ENCODE measurements at places on chromosomes 1 and 21.

GRCh38 chr1:247576514-247576913, 11.6 kb upstream of the OR2G2 start:
- peak; percentile 1 for DNase-seq

DNA sequence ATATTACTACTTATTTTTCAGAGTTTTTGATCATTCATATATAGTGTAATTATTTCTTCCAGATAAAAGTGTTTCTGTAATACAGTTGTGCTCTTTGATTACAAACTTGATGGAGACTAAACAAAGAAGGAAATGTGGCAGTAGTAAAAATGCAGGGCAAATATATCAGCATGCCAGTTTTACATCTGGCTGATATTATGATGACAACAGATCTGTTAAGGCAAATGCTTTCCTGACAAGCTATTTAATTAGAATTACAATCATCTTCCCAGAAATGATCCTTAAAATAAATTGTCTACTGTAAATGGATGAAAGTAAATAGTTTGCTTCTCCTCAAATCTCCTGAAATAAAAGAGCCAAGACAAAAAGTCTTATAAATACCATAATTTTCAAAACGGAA, 1659.8 kb downstream of the BRINP3 start:
- no peak for DNase-seq

- no peak for DNase-seq
Measured at GRCh38 chr21:32424674-32425073, 12.2 kb downstream of the EVA1C start.

DNA sequence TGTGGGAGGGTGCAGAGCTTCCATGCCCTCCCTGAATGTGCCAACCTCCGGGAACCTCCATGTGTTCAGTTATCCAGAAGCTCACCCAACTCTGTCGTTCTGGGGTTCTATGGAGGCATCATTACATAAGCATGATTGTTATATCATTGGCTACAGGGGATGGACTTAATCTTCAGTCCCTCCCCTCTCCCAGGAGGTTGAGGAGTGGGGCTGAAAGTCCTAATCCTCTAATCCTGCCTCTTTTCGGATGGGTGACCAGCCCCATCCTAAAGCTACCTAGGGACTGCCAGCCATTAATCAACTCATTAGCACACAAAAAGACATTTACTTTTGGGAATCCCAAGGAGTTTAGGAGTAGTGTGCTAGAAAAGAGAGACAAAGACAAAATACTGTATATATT, 32.0 kb upstream of the PSEN2 start:
- no peak for DNase-seq

DNA sequence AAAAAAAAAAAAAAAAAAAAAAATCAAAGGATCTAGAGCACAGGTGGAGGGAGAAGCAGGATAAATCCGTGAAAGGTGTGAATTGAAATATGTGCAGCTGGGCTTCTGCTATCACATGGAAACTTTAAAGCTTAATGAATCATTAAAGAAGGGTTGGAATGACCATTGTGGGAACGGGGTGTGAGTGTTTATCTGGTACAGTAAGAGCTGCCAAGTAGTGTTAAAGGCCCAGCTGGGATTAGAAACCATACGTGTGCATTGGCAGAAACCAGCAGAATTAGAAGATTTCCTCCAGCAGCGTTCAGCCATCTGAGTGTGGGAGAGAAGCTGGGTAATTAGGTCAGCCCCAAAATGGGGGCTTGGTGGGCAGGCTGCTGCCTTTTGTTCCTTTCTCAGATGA, 13.5 kb downstream of the FALEC start:
- DNase-seq: no peak

DNA sequence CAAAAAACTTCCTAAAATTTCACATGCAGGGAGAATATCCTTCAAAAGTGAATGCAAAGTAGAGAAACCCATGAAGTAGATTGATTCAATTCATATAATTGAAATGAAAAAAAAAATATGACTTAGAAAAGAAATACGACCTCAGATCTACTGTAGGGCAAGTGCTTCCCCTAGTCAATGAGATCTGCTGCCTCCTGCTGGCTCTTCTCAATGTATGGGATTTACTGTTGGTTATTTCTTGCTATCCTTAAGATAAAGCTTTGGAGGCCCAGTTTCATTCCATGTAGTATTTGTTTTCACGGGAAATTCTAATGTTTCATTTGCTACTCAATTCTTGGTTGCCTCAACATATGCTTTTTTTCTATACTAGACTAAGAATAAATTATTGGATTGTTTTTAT, 46.2 kb downstream of the ZNF648 start:
- DNase-seq: no peak

GRCh38 chr1:112794654-112795239, 79.6 kb upstream of the PPM1J start:
- DNase-seq: no peak

- DNase-seq: no peak
Measured at GRCh38 chr1:91572044-91572443, 71.4 kb downstream of the CDC7 start.

GRCh38 chr1:180907313-180908055, 5.2 kb upstream of the KIAA1614 start:
- no peak for DNase-seq

GRCh38 chr21:36186506-36187399, 30.1 kb downstream of the DOP1B start:
- no peak for DNase-seq

GRCh38 chr1:226654668-226655055, 84.4 kb downstream of the ITPKB start:
- DNase-seq: no peak

DNA sequence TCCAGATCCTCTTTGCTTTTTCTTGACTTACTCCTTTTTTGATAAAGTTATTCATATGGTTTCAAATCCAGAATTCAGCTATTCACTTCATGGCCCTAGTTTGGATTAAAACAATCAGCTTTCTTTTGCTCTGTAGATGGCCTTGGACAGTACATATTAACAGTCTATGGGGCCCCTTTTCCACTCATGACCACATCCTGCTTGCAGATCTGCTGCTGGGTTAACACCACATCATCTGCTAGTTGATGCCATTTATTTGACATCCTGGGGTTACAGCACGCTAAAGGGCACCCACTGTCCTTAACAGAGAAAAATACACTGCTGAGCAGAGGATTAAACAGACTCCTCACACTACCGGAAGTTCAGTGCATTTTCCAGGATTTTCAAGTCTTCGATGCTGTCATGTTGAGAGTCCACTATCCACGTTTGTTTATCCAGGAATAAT, 941 bp upstream of the IFI16 start:
- DNase-seq: peak; percentile 67

GRCh38 chr1:94856004-94856403, 35.8 kb downstream of the SLC44A3 start:
- DNase-seq: no peak

GRCh38 chr1:18408656-18409370, 71.9 kb upstream of the KLHDC7A start:
- no peak for DNase-seq

DNA sequence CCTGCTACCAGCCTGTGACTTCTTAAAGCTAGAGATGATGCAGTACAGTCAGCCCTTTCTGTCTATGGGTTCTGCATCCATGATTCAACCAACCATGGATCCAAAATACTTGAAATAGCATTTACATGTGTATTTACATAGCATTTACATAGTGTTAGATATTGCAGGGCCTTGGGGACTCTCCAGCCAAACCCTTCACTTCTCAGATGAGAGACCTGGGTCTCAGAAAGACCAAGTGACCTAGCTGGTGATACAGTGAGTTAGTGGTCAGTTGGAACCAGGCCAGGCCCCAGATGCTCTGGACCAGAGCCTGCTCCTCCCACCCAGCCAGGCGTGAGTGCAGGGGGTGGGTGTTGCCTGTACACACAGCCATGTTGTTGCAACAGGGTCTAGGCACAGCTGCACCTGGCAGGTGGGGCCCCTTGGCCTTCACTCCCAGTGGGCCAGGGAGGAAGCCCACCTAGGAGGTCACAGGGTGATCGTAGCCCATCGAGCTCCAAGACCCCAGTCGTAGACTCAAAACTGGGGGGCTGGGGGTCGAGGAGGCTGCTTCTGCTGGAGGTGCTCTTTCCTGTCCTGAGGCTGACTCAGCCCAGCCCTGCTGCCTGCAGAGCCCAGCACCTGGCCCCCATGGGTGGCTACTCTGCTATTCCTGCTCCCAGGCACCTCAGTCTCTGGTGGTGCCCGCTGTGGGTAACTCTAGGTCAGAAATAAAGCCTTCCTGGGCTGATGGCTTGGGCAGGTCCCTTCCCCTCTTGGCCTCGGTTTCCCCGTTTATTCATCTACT, 7.7 kb downstream of the TMEM61 start:
- no peak for DNase-seq

DNA sequence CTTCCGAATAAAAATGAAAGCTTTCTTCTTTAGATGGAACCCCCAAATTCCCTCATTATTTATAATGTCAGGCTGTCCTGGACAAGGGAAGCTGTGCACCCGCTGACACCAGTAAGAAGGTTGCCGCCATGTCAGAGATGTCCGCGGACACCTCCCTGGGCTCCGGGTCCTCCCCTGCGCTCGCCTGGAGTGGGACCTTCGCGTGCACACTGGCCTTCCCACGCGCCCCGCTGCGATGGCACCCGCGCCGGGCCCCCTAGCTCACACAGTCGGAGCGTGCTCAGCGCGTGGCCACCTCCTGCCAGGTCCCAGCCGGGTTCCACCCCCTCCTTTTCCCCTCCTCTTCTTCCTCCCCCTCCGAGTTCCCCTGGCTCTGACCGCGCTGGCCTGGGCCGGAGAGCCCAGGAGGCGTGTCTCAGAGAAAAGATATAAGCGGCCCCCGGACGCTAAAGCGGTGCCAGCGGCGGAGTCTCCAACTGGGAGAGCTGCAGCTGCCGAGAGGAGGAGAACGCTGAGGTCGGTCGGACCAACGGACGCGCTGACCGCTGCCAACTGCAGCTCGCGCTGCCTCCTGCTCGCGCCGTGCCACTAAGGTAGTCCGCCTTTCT, at the start of gene G0S2:
TSS of gene G0S2 (plus strand) at position 456 of the 608 bp plus-strand sequence. CDS start 273 bp downstream, outside the sequence.
- no peak for DNase-seq

DNA sequence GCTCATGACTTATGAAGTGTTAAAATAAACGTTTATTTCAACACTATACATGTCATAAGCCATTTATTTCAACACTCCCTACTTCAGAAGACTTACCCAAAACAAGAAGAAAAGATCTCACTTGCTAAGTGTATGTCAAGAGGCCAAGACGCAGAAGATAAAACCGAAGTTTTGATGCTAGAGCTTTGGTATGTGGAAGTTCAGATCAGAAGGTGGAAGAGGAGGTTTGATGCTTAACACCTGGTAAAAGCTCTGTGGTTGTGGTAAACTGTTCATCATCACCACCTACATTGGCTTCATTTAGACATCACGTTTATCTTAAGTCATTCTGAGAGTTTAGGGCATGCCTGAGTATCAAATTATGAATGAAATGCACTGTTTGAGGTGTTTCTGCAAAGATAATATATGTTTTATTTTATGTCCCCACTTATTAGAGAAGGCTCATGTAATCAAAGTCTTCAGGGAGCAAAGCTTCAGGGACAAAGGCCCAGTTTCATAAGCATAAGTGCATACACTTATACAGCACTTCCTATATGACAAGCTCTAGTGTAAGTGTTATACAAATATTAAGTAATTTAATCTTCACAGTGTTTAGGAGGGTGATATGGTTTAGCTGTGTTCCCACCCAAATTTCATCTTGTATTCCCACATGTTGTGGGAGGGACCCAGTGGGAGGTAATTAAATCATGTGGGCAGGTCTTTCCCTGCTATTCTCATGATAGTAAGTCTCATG, 533.3 kb downstream of the PTBP2 start:
- no peak for DNase-seq

GRCh38 chr1:36656271-36656670, 173.6 kb upstream of the CSF3R start:
- no peak for DNase-seq

GRCh38 chr1:18397641-18398040, 83.1 kb upstream of the KLHDC7A start:
- DNase-seq: no peak

DNA sequence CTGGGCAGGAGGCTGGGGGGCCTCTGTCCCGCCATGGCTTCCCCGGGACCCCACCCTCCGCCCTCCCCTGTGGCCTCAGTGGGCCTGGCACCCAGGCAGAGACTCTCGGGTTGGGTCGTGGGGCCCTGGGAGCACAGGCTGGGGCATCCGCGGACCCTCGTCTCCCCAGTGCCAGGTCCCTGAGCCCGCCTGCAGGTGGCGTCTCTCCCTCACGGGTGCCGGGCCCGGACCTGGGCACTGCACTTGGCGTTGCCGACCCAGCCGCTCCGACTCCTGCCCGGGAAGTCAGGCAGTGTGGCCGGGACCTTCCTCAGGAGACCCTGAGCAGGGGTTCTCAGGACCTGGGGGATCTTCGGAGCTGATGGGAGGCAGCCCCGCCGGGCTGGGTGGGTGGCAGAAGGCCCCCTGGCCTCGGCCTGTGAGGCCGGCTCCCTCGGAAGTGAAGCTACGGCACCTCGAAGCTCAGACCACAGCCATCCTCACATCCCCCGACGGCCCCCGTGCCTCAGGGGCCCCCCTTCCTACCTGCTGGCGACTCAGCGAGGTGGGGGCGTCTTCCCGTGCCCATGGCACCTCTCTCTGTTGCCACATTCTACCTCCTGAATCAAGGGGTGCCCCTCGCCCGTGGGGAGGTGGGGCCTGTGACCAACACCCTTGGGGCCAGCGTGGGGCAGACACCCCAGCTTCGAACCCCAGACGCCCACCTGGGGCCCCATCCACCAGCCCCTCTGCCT, 6.4 kb upstream of the C1orf159 start:
- DNase-seq: peak; percentile 55

DNA sequence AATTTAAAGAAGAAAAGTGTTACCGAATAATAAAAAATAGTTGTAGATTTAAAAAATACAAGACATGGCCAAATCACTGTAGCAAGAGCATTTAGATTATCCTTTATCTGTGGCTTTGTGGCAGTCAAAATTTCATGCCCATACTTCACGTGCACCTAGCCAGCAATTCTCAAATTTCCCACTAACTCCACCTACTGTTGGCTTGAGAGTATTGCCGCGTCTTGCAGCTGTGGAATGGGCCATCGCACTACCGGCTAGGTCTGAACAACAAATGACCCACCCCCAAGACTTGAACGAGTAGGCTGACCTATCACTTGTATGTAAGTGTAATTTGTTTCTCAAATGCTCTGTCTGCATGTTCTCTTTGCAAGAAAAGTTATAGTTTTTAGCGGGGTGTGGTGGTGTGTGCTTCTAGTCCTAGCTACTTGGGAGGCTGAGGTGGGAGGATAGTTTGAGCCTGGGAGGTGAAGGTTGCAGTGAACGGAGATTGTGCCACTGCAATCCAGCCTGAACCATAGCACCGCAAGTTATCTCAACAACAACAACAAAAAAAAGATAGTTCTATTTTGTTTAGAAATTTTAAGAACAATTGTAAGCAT, 4.1 kb downstream of the KRTAP13-4 start:
- peak; percentile 14 for DNase-seq

DNA sequence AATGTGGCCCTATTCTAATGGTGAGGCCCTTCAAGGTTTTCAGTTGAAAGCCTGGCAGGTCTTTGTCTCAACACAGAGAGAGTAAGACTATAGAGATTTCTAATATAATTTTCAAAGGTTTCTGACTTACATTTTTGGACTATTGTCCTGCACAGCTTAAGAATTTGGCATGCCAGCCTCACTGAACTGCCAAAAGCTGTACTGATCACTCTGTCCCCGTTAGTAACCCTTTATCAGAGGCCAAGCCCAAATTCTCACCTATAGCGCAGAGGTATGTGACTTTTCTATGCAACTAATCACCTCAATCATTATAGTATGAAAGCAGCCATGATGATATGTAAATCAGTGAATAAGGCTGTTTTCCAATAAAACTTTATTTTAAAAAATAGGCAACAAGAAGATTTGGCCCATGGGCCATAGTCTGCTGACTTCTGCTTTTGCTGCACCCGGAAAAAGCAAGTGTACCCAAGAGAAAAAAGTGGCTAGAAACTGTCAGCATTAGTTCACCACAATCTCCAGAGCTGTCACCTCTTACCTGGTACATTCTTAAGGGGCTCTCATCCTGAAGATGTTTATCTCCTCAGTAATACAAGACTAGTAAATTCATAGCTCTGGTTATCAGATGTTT, 85.4 kb downstream of the PIGK start:
- no peak for DNase-seq
